ENCODE measurements at places on chromosomes 4 and X. TPM values are rescaled to one million over a fixed set of nuclear protein-coding genes. Genes with fewer than 3 reads are reported as not detected.
A peak's percentile ranks its signal among the peaks of the same experiment; 100 is the strongest.

DNA sequence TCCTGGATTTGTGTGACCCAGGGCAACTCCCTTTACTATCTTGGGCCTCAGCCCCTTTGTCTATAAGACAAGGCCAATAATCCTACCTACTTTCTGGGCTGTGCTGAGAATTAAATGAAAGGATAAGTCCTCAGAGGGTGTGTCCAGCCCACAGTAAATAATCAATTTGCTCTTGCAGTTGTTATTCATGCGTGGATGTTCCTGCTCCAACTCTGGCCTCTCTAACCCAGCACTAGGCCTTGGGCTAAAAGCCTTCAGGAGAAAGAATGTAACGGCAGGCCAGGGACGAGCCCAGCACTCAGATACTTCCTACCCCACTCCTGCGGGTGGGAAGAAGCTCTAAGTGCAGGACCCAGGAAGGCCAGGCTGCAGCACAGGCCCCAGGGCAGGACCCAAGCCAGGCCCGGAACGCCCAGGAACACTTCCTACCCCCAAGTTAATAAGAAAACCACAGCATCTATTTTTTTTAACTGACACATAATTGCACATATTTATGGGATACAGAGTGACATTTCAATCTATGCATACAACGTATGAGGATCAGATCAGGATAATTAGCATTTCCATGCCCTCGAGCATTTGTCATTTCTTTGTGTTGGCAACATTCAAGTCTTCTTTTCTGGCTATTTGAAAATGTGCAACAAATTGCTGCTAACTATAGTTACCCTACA, 179.6 kb upstream of the RBPJ start:
- no peak for DNase-seq
- H3K27me3 ChIP-seq = no peaks in the 10 kb centered on the region
- no peak overlapping the region for H3K4me3 ChIP-seq
- H3K27ac ChIP-seq = no peak overlapping the region
- no peaks in the 10 kb centered on the region for H3K36me3 ChIP-seq
- no peaks in the 10 kb centered on the region for H3K4me1 ChIP-seq

Gene CENPC
- 20.2 TPM for total RNA-seq

- no peaks in the 10 kb centered on the region for H3K4me1 ChIP-seq
- H3K4me3 ChIP-seq = no peak overlapping the region
- DNase-seq = no peak
- H3K27me3 ChIP-seq = no peaks in the 10 kb centered on the region
- H3K27ac ChIP-seq = no peak overlapping the region
Measured at GRCh38 chrX:24515447-24515846, 50.4 kb downstream of the PDK3 start.

DNA sequence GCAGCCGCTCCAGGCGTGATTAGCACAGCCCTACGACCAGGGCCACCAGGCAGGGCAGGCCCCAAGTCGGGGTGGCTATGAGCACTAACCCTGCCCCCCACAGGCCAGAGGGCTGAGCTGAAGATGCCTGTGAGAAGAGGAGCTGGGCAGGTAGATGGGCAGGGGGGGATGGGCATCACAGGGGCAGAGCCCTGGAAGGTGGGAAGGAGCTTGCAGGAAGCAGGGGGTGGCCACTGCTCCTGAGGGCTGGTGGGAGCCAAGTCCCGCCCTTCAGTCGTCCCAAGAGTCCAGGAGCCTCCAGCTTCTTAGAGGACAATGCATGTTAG, 7.3 kb upstream of the MXD4 start:
- H3K27ac ChIP-seq = no peak overlapping the region
- no peaks in the 10 kb centered on the region for H3K36me3 ChIP-seq
- DNase-seq = no peak
- no peaks in the 10 kb centered on the region for H3K4me1 ChIP-seq

DNA sequence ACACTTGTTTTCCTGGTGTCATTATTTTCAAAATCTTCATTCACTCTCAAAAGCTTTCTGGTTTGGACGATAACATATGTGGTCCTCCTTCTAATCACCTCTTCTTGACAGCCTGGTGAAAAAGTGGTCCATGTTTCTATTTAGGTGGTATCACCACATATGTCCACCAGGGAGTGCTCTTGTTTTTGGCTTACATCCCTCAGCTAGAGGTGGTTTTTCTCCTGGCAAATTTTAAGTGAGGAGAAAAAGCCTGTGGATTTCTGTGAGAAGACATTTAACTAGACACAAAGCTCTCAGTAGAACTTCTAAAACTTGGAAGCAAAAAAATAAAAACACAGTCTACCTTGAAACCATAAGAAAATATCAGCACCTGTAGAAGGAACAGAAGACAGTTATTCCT, 58.0 kb upstream of the FRMPD4 start:
- H3K4me3 ChIP-seq = no peak overlapping the region
- DNase-seq = no peak
- no peaks in the 10 kb centered on the region for H3K27me3 ChIP-seq
- H3K36me3 ChIP-seq = no peaks in the 10 kb centered on the region

DNA sequence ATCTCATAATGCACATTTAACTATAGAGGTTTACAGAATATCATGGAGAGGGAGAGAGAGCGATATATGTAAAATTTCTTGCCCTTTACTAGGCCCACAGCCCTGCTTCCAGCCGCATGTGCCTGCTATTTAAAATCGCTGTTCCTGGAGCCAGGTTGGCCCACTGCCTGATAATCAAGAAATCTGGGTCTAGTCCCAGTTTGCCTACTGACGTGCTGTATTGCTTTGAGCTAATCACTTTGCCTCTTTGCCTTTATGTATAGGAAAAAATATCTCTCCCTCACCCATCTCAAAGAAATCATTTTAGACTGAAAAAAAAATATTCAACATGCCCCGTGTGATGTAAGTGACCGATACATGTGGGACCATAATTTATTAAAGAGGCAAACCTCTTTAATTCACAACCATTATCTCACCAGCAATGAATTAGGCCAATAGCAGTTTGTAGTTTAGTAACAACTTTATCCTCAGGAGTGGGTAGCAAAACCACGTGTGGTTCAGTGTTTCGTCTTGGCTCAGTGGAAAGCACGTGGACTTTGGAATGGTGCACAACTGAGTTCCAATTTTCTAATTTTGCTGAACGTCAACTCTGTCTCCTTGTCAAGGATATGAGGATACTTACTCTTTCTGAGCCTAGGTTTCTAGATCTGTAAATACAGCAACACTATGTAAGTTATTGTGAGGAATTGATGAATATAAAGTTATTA, 62.6 kb downstream of the GRXCR1 start:
- no peak overlapping the region for H3K4me3 ChIP-seq
- H3K4me1 ChIP-seq = no peaks in the 10 kb centered on the region
- no peak for DNase-seq
- no peaks in the 10 kb centered on the region for H3K27me3 ChIP-seq

DNA sequence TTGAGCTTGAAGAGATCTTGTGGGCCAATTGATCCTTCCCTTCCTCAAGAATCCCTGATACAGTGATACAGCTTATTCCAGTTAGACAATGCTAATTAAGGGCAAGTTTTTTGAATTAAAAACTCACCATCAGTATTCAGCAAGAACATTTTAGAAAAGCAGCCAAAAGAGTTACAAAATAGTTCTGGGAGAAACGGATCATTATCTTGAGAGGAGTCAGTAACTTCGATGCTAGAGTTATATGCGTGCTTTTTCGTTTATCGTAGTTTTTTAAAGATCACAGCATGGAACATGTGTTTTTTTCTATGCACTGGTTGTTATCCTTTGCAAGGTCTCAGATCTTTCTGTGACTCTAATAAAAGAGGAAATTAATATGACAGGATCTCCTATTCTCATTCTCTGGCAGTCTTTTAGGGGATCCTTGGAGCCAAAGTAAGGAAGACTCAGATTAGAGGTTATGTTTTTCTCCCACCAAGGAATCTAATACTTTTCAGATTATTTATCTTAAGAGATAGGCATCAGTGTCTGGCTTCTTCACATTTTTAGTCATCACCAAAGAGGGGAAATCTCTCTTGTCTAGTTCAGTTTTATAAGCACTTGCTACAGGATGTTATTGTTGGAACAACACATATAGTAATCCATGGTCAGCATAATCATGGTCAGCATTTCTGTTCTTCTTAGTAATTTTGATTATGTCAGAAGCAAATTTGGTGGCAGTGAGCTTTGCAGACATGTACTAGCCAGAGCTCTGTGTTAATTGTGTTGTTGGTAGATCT, 109.7 kb downstream of the PDLIM5 start:
- H3K36me3 ChIP-seq = no peaks in the 10 kb centered on the region
- H3K27ac ChIP-seq = no peak overlapping the region
- no peak for DNase-seq
- H3K4me3 ChIP-seq = no peak overlapping the region
- no peaks in the 10 kb centered on the region for H3K4me1 ChIP-seq

Gene RXFP1
- not detected for total RNA-seq

Gene RS1
- not detected for total RNA-seq

- H3K36me3 ChIP-seq = no peaks in the 10 kb centered on the region
- peak; percentile 7 for DNase-seq
Measured at GRCh38 chr4:55184600-55185523, 59.5 kb upstream of the KDR start.

- H3K27ac ChIP-seq = no peak overlapping the region
- no peak for DNase-seq
- H3K4me1 ChIP-seq = no peaks in the 10 kb centered on the region
- no peak overlapping the region for H3K4me3 ChIP-seq
- no peaks in the 10 kb centered on the region for H3K36me3 ChIP-seq
- H3K27me3 ChIP-seq = no peaks in the 10 kb centered on the region
Measured at GRCh38 chr4:72714482-72715279, 145.7 kb upstream of the ADAMTS3 start.

- H3K4me3 ChIP-seq = no peak overlapping the region
- no peaks in the 10 kb centered on the region for H3K27me3 ChIP-seq
- H3K4me1 ChIP-seq = no peaks in the 10 kb centered on the region
- H3K27ac ChIP-seq = no peak overlapping the region
Measured at GRCh38 chr4:7157666-7158065, 34.7 kb upstream of the SORCS2 start.

Gene CENPE
- 22.9 TPM for total RNA-seq

GRCh38 chrX:20372533-20372932, 105.8 kb upstream of the RPS6KA3 start:
- no peak for DNase-seq
- no peaks in the 10 kb centered on the region for H3K36me3 ChIP-seq
- H3K4me1 ChIP-seq = no peaks in the 10 kb centered on the region
- no peak overlapping the region for H3K27ac ChIP-seq
- no peak overlapping the region for H3K4me3 ChIP-seq

Gene SMAD1
- 1.3 TPM for total RNA-seq

DNA sequence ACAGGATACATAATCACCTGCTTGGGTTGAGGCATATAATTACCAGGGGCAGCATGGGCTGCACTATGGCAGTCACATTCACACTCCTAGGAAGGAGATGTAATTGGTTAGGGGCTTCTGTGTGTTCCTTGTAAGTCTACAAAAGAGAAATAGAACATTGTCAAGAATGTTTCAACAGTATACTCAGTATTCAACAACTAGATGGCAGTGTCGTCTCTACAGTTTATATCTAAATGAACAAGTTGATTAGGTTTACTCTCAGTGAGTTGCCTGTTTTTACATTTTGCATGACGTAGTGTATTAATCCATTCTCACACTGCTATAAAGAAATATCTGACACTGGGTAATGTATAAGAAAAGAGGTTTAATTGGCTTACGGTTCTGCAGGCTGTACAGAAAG, 50.5 kb upstream of the RAB33B start:
- H3K36me3 ChIP-seq = no peaks in the 10 kb centered on the region
- H3K27ac ChIP-seq = no peak overlapping the region
- H3K27me3 ChIP-seq = no peaks in the 10 kb centered on the region
- no peak for DNase-seq
- no peak overlapping the region for H3K4me3 ChIP-seq

Gene FRMD7
- total RNA-seq = not detected

Data from CD8-positive, alpha-beta memory T cell (primary cell).